ENCODE measurements at places on chromosomes 6 and 20. TPM values are rescaled to one million over a fixed set of nuclear protein-coding genes. Genes with fewer than 3 reads are reported as not detected.
A peak's percentile ranks its signal among the peaks of the same experiment; 100 is the strongest.

GRCh38 chr20:34636648-34637047 is 40.2 kb downstream of the PIGU start:
- H3K4me1 ChIP-seq = no peaks in the 10 kb centered on the region
- H3K27ac ChIP-seq = no peak overlapping the region
- H3K4me3 ChIP-seq = no peak overlapping the region
- H3K36me3 ChIP-seq = peaks cover 37% of the 10 kb centered on the region

DNA sequence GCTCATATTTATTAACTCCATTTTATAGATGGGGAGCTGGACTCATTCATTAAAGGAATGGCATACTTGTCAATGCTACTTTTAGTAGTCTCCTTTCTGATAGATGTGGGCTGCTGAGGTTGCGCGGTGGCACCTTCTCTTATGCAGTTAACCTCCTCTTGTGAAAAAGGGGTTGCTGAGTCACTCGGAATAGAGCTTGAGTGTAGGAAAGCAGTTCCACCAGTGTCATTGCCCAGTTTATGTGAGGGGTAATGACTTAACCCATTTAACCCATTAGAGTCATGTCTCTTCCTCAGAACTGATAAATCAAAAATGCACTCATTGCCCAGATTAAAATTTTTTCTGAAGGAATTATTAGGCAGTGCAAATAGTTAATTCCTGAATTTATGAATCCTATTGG is 6.3 kb downstream of the MAPK14 start:
- H3K4me3 ChIP-seq = no peak overlapping the region
- peak overlapping the region; percentile 22 for H3K27ac ChIP-seq
- H3K27me3 ChIP-seq = no peaks in the 10 kb centered on the region
- no peaks in the 10 kb centered on the region for H3K36me3 ChIP-seq
- no peak for DNase-seq

DNA sequence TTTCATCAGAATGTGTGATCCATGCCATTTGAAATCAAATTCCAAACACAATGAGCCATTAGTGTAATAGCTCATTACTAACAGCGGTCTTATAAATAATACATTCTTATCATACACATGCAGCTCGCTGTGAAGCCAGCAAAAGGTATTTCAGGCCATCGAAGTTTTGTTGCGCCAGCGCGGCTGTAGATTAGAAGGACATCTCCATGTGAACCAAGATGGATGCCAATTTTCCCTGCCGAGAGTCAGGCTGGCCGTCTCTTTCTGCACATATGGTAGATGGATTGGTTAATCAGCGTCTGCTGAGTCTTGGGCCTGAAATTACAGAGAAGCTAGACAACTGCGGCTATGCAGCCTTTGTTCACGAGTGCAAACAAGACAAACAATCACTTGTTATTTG is 44.1 kb downstream of the CFAP61 start:
- H3K4me3 ChIP-seq = no peak overlapping the region
- no peaks in the 10 kb centered on the region for H3K4me1 ChIP-seq
- peaks cover 17% of the 10 kb centered on the region for H3K27me3 ChIP-seq
- no peak for DNase-seq
- H3K27ac ChIP-seq = no peak overlapping the region

- no peaks in the 10 kb centered on the region for H3K36me3 ChIP-seq
Observed at GRCh38 chr6:140571145-140571544, 1196.7 kb upstream of the CITED2 start.

The CD24 gene
- 1.3 TPM for total RNA-seq

All from chondrocyte (in vitro differentiated cells).